HS-5 (cell line): ENCODE measurements at places on chromosomes 3 and 15.

GRCh38 chr15:78619022-78619950 is 1.5 kb downstream of the CHRNA3 start:
- DNase-seq, result no peak

DNA sequence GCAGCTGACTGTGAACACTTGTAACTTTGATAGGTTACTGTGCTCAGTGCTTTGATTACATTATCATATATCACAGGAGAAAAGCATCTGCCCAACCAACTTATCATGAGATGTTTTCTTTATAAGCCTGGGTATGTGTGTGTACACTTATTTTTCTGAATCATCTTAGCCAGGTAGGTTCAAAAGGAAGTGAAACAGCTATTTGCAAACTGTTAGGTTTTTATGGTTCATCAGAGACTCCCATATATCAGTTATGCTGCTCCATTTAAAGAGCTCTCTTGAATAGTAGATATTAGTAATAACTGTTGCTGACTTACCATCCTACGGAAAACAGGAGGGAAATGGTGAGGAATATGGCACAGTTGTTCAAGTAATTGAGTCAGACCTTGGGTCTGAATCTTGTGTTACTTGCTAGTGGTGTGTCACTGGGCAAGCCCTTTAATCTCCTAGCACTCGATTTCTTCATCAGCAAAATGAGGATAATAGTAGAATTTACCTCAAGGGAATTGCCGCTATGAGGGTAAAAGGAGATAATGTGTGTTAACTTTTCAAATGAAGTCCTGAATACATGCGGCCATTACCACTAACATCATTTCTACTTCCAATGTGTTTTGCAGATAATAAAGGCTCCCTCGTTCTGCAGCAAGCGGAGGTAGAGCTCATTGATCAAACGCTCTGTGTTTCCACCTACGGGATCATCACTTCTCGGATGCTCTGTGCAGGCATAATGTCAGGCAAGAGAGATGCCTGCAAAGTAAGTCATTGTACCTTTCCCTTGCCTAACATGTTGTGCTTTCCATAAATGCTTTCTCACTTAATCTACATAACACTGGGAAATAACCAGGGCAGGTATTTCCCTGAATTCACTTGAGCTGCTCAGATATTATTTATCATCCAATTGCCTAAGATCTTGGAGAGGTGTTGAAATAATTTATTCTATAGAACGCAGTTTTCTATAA is 7.8 kb upstream of the C3orf52 start:
- DNase-seq, result no peak

DNA sequence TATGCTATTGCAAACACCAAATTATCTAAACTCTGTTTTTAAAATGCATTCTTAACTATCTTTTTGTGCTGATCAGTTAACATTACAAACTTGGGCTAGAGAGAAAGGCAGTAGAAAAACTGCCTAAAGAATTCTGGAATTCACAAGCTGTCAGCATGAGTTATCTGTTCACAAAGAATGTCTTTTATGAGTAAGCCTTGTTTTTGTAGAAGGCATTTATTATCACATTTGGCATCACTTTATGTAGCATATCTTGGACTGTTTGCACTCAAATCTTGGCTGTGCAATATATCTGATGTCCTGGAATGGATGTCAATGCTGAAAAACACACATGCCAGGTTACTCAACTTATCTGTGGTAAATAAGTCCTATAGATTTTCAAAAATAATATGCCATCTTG is 15.5 kb upstream of the BCHE start:
- no peak for DNase-seq

- no peak for DNase-seq
Observed at GRCh38 chr3:50227390-50228183, 8.4 kb upstream of the GNAI2 start.

DNA sequence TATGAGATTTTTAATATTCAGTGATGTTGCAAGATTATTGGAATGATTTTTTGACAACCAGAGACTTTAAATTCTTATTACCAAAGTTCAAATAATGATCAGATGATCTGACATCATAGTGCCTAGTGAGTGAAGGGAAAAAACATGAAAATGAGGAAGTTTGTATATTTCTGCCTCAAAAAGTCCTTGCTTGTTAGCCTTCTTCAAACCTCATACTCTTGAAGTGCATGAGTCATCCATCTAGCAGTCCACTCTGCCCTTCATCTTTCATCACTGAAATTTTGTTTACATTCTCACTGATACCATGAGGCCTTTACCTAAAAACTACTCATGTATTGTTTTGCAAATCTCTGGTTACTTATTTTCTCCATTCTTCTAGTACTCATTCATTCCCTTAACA is 23.9 kb upstream of the OR5H6 start:
- DNase-seq, result no peak

DNA sequence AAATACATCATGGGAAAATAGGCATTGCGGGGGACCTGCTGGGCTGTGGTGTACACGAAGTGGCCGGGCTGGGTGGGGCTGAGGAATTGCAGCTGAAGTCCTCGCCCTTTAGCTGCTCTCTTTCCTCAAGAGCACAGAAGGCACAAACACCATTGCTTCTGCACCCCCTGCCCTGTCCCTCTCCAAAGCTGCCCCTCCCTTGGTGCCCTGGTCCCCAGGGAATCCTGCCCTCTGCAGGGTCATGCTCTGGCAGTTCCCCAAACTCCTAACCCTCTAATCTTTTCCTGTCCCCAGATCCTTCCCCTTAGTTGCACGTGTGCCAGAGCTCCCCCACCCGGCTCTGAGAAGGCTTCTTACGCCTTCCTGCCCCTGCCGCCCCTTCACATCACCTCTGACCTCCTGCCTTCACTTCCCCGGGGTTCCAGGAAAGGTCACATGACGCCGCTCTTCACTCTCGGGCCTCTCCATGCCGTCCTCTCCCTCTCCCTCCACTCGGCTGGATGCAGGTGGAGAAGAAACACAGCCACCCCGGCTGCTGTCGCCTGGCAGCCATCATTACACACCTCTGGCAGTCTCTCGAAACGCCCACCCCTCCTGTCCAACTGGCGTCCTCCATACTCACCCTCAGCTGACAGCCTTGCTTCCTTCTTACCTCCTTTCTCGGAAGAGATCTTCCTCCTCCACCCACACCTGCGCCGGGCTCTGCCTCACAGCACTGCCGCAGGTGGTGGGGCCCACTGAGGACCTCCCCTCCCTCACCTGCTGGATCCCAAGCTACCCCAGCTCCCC is 6.9 kb upstream of the PCSK6 start:
- no peak for DNase-seq

GRCh38 chr3:127985655-127986225 is 66.5 kb upstream of the SEC61A1 start:
- no peak for DNase-seq

DNA sequence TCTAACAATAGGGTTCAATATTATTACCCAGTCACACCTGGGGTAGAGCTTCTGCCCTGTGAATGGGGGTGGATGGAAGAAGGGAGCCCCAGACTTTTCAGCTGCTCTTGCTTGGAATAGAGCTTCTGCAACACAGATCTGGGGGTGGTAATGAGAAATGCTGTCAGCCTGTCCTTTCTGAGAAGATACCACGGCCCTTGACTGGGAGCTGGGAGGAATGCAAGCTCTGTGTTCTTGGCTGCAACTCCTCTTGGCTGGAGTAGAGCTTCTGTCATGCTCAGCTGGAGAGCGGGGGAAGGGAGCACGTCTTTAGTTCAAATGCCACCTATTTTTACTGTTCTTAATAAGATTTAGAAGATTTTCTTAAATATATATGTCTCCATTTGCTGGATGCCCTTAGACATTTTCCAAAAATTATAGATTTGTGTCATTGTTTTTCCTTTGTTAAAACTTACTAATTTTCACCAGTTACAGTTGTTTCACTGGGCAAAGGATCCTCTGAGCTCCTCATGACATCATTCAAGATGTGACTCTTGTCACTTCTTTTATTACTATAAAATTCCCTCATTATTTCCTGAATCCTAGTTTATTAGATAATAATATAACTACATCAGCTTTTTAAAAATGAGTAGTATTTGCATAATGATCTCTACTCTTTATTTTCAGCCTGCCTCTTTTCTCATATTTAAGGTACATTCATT is 180.0 kb upstream of the TGFBR2 start:
- no peak for DNase-seq

DNA sequence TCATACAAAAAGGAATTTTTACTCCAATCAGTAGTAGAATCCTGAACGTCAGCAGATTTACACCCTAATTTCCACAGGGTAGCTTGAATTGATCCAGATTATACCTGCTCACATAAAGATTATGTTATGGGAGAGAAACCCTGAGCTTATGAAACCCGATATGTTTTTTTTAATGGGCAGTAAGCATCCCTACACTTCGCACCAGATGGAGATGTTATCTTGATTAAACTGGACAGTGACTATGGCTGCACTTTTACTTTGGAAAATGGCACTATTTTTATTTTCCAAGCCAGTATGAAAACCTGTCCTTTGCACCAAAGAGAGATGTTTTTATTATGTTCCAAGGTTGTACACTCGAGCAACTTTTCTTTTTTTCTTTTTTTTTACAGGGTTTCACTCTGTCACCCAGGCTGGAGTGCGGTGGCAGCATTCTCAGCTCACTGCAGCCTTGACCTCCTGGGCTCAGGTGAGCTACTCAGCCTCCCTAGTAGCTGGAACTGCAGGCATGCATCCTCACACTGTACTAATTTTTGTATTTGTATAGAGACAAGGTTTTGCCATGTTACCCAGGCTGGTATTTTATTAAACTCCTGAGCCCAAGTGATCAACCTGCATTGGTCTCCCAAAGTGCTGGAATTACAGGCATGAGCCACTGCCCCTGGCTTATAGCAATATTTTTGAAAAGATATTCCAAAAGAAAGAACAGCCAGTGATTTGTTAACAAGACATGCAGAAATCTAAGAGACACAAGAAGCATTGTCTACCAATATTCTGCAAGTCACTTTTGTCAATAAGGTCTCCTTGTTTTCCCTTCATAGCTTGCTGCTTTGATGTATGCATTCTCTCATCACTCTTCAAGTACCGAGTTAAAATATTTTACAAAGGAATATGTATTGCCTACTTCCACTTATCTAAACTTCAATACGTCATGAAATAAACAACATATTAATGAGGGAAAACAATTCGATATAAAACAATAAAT is 1412.6 kb downstream of the ZPLD1 start:
- DNase-seq, result no peak
